ENCODE measurements at places on chromosomes 4 and X.

DNA sequence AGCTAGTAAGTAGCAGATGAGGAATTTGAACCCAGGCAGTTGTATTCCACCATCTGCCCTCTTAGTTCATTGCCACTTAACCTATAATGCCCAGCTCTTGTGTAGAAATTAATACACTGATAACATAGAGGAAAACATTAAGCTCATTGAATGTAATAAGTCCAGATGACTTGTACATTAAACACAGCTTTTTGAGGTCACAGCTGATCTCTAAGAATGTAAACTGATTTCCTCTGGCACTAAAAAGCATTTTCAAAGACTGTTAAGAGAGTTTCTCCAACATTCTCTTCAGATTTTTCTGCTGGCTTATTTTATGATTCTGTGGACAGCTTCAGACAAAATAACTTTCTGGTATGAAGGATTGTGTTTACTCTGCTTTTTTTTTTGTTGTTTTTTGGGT is 42.7 kb downstream of the HPRT1 start:
- no peak for DNase-seq

DNA sequence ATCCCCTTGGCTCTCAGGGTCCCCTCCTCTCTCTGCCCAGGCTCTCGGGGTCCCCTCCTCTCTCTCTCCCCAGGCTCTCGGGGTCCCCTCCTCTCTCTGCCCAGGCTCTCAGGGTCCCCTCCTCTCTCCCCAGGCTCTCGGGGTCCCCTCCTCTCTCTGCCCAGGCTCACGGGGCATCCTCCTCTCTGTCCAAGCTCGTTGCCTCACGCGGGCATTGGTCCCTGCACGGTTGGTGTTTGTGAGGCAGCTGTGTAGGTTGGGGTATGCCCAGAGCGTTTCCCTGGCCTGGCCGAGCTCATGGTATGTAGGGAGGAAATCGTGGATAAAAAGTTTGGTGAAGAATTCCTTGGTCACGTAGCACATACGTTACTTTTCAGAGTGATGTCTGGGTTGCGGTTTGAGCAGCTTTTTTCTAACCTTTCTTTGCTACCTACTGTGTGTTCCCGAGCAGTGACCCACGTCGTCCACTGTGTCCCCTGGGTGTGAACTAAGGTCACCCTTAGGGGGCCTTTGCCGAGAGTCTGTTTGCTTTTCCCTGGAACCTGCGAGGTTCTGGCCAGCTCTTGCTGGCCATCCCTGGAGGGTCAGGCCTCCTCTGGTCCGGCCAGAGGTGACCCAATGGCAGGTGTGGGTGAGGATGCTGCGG is 36.6 kb downstream of the PCGF3 start:
- DNase-seq, result no peak

DNA sequence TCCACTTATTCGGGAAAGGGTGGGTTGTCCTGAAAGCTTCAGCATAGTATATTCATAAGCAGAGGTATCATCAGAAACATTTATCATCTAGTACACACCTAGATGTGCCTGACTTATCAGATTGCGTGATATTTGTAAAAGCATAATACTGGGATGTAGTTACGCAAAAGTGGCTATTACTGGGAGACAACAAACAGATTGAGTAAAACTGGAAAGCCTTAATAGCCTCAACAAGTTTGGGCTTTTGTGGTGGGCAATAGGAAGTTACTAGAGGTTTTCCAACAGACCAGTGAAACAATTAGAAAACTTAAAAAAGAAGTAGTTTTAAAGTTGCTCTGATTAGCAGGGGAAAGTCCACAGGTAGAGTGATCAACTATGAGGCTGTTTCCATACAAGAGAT is 39.8 kb downstream of the GPRIN3 start:
- no peak for DNase-seq

DNA sequence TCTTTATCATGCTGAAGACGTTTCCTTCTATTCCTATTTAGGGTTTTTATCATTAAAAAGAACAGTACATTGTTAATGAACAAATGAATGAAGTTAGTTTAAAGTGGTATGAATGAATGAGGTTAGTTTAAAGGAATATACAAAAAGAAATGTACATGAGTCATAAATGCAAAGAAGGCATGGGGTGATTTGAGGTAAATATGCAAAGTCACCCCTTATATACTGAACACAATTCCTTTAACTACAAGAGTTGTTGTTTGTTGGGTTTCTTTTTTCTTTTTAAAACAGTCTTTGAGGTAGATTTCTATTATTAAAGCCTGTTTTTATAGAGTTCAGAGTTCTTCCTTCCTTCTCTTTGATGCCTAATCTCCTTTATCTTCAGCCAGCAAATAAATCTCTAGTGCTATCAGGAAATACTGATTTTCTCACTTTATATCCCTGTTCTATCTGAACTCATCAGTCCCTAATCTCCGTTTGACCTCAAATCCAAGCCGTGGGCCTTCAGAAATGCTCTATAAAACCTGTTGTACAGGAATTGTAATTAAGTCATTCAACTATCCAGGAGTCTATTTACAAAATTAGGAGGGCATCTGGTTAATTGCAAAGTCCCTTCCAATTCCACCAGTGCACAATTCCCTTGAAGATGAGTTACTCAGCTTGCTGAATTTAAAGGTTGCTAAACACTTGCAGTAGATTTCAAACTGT is 31.6 kb upstream of the ABCG2 start:
- DNase-seq, result no peak

GRCh38 chr4:475962-476361 is 23.0 kb downstream of the ZNF721 start:
- no peak for DNase-seq
